ENCODE measurements at places on chromosomes 12 and 14.

- no peak for DNase-seq
Measured at GRCh38 chr14:85156319-85156718, 373.6 kb upstream of the FLRT2 start.

GRCh38 chr12:131074221-131075083 lies 120.7 kb downstream of the ADGRD1 start:
- DNase-seq, result no peak

DNA sequence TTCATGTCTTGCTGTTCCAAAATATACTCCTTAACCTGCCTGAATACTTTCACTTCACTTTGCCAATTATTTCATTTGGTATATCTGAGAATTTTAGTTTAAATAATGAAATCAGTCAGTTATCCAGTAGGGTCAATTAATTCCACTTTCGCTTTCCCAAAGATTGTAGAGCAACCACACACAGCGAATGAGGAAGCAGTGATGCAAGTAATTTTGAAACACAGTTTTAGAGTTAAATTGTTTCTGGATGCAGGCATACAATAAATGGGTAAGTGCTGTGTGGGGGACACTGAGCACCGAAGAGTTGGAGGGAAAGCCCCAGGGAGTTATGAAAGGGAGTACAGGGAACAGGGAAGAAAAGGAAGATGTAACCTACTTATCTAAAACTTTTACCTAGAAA lies 62.8 kb downstream of the TSHR start:
- DNase-seq, result no peak

- DNase-seq, result no peak
Measured at GRCh38 chr14:71371711-71372396, 464.6 kb downstream of the PCNX1 start.

DNA sequence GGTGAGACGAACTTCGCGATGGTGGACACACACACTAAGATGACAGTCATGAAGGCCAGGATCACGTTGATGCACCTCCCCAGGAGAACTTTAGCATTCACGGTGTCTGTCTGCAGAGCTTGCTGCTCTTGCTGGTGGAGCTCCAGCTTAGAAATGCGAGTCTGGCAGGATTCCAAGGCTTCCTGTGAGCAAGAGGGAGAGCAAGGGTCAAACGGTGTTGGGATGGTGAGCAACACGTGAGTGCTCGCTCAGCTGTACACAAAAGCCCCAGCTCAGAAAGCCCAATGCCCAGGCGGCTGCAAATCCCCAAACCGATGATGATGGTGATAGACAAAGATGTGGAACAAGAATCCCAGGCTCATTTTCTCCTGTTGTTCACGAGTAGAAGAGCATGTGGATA lies 78.8 kb downstream of the TMCC3 start:
- DNase-seq, result no peak

- no peak for DNase-seq
Measured at GRCh38 chr12:52223406-52224039, 9.5 kb upstream of the KRT7 start.

GRCh38 chr12:57657744-57658143 lies 24.7 kb upstream of the B4GALNT1 start:
- no peak for DNase-seq

GRCh38 chr14:103045371-103045869 lies 11.9 kb downstream of the CDC42BPB start:
- DNase-seq, result no peak

- DNase-seq, result no peak
Measured at GRCh38 chr14:59246566-59246965, 58.1 kb downstream of the DAAM1 start.

- DNase-seq, result no peak
Measured at GRCh38 chr14:89205137-89205740, 211.8 kb downstream of the FOXN3 start.

GRCh38 chr14:21626491-21627230 lies 8.1 kb downstream of the OR10G2 start:
- no peak for DNase-seq

DNA sequence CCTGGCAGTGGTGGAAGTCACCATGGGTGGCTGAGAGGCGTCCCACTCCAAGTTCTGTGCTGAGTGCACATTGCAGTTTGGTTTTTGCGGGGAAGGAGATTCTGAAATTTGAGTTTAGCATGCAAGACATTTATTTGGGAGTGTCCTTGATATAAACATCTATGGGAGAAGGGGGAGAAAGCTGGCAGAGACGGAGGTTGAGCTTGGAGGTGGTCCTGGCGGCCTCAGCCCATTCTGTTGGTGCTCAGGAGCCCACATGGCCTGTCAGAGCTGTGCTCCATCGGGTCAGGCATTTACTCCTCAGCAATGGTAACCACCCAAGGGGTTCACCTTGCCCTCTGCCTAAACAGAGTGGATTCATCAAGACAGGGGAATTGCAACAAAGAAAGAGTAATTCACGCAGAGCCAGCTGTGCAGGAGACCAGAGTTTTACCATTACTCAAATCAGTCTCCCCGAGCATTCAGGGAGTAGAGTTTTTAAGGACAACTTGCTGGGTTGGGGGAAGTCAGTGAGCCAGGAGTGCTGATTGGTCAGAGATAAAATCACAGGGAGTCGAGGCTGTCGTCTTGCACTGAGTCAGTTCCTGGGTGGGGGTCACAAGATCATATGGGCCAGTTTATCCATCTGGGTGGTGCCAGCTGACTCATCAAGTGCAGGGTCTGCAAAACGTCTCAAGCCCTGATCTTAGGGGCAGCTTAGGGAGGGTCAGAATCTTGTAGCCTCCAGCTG lies 323.3 kb upstream of the TMEM132C start:
- no peak for DNase-seq

- DNase-seq, result peak; percentile 27
Measured at GRCh38 chr14:102362084-102362483, 606 bp downstream of the CINP start.

GRCh38 chr12:116672842-116673516 lies 64.9 kb downstream of the SPRING1 start:
- no peak for DNase-seq

DNA sequence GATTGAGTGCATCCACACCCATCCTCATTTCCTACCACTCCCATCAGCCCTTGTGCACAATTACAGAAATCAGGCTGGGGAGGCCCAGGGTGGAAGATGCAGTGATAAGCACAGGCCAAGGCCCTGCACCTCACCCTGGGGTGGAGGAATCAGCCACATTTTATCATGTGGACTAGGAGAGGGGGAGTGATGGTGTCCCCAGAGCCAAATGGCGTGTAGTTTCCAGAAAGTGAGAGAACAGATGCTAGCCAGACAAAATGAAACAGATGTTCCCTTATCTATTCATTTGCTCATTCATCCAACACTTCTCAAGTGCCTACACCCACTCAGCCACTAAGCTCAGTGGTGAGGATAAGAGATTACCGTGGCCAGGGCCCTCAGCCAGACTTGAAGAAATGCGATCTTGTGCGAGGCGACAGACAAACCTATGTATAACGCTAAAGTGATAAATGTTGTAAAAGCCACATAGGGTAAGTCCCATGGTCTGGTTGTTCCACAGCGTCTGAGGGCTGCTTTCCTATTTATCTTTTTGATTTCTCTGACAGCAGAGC lies 93.6 kb downstream of the STAB2 start:
- no peak for DNase-seq

DNA sequence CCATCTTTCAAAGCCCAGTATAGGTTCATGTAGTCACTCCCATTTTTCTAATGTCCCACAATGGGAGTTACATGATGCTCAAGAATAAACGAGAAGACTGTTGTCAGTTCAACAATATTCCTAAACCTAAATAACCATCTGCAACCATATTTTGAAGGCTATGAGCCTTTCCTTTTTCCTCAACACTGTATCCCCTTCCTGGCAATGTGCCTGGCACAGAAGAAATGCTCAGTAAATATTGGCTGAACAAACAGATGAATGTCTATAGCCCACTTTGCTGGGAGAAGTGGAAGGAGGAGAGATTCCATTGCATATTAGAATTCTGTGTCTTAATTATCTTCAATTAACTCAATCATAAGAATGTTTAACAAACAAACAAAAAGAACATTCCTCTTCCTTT lies 6.1 kb downstream of the ARMH4 start:
- no peak for DNase-seq

- no peak for DNase-seq
Measured at GRCh38 chr12:115492553-115492952, 784.9 kb downstream of the MED13L start.

- no peak for DNase-seq
Measured at GRCh38 chr14:50573862-50574261, 13.9 kb downstream of the ATL1 start.

DNA sequence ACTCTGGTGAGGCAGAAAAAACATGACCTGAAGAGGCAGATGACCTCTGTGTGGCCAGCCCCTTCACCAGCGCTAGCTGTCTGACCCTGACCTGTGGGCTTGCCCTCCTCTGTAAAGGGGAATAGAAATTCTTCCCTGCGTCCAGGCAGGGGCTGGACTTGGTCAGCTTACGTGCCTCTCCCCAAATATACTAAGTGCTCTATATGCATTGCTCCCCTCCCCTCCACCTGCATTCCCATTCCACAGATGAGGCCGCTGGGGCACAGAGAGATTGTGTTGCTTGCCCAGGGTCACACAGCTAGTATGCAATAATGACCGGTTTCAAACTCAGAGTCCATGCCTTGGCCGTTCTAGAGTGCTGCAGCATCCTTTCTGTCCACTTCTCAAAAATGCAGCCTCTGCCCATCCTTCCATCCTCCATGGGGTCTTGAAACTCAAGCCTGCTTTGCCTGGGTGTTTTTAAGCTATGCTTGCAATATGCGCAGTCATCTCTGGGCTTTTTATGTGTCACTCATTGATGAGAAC lies 303.9 kb downstream of the CACNA1C start:
- no peak for DNase-seq

DNA sequence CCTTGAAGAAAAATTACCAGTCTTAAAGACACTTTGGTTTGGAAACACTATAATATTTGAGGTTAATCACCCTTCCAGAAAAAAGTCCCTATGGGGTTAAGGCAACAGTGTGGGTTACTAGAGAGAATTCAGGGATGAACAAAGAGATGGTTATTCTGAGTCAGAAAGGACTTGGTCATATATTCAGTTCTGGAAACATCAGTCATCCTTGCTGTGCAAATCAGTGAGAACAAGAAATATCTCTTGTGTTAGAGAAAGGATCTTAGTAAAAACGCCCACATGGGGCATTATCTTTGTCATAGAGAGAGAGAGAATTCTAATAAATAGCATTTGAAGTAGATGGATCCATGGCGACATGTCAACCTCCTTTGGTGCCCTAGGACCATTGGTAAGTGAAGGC lies 59.4 kb upstream of the E2F7 start:
- no peak for DNase-seq

GRCh38 chr12:96193725-96194575 lies at the start of gene ELK3:
ELK3 (plus strand) TSS chr12:96194375.
- DNase-seq, result peak; percentile 59

GRCh38 chr14:36701132-36701531 lies 39.5 kb downstream of the PAX9 start:
- no peak for DNase-seq

- no peak for DNase-seq
Measured at GRCh38 chr14:60184146-60184904, 19.1 kb upstream of the DHRS7 start.

DNA sequence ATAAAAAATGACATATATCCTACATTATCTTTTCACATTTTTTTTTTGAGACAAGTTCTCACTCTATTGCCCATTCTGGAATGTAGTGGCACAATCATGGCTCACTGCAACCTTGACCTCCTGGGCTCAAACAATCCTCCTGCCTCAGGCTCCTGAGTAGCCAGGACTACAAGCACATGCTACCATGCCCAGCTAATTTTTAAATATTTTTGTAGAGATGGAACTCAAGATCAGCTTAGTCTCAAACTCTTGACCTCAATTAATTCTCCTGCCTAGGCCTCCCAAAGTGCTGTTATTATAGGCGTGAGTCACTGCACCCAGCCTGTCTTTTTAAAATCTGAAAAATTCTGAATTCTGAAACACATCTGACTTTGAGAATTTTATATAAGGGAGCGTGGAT lies 241.9 kb upstream of the DCN start:
- no peak for DNase-seq

DNA sequence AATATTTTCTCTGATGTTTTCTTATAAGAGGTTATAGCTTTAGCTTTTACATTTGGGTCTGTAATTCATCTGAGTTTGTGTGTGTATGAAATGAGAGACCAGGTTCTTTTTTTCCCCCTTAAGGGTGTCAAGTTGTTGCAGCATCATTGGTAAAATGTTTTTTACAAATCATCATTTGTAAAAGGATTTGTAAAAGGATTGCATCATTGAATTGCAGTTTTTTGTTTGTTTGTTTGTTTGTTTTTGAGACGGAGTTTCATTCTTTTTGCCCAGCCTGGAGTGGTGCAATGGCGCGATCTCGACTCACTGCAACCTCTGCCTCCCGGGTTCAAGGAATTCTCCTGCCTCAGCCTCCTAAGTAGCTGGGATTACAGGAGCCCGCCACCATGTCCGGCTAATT lies 31.1 kb downstream of the MAPKAPK5 start:
- DNase-seq, result no peak

DNA sequence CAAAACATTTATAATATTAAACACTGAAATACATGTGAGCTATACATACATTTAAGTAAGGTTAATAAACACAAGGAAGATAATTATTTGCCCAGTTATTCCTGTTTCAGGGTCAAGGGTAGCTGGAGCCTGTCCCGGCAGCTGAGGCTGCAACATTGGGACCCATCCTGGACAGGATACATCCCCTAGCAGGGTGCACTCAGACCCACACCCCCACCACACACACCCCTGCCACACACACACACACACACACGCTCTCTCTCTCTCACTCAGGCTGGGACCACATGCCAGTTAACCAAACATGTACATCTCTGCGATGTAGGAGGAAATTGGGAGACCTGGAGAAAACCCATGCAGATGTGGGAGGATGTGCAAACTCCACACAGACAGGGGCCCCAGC lies 112.6 kb upstream of the TMCC3 start:
- no peak for DNase-seq

DNA sequence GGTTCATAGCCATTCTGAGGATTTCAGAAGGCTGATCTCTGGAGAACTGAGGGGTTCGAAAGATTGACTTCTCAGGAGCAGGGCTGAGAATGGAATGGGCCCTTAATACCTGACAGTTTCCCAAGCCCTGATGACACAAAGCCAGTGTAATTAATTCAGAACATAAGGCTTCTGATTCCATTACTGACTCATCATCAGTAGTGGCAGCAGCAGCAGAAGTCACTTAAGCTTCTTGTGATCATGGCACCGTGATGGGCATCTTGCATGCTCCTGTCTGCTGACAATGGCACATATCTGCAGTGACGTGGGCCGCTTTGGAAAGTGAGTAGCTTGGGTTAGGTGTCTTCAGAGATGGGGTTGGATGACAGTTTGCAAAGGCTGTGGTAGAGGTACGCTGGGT lies 38.2 kb upstream of the GSG1 start:
- no peak for DNase-seq

GRCh38 chr14:62431496-62431895 lies 613.8 kb downstream of the KCNH5 start:
- DNase-seq, result no peak

DNA sequence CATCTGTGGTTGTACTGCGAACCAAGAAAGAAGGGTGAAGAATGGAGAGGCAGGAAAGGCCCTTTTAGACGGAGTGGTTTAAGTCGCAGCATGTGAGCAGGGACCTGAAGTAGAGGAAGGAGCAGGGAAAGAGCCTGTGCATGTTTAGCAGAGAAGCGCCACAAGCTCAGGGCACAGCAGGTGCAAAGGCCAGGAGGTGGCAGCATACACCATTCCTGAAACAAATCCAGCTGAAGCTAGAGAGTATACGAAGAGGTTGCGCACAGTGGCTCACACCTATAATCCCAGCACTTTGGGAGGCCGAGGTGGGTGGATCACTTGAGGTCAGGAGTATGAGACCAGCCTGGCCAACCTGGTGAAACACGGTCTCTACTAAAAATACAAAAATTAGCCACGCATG lies 49.9 kb downstream of the HELB start:
- DNase-seq, result peak; percentile 13

GRCh38 chr12:97560786-97561618 lies 98.4 kb downstream of the RMST start:
- no peak for DNase-seq
